Activated CD4-positive, alpha-beta memory T cell treated with anti-CD3 and anti-CD28 coated beads, Interleukin-2, amount 10 ng/mL, durations not matched to agents 7 days and 5 days (primary cell): ENCODE measurements at places on chromosomes 1 and 21.

DNA sequence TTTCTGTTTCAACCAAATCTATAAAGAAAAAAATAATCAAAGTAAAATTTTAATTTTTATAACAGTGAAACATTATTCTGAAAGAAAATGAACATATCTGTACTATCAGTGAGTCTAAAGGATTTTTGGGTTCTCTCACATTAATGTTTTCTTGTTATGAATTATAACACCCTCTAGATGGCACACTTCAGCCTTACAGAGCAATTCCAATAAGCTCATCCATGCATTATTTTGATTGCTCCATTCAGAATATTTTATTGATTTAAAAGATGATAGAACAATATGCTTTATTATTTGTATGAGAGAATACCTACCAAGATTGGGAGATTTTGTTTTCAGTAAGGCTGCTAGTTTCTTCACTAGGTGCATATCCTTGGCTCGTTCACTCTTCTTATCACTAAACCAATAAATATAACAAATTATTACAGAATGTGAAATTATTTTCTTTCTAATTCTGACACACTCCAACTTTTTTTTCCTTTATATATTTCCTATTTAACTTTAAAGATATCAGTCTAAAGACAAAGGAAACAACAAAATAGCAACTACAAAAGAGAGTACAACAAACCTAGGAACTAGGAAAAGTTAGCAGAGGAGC is 82.4 kb downstream of the RAB3GAP2 start:
- no peak for DNase-seq

- DNase-seq: no peak
These were observed 2.8 kb upstream of the SERINC2 start for GRCh38 chr1:31409946-31410858.

DNA sequence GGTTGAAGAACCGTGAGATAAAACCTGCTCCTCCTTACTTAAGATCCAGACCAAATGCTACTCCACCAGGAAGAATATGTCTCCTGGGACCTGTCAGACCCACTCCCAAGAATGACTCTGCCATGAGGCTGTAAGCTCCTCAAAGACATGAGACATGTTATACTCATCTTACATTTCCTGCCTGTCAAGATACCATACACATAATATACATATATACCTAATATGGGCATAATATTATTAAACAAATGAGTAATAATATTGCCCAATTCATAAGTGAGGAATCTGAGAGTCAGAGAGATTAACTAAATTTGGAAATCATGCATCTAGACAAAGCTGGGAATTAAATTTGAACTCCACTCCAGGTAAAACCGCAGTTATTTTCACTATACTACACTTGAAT is 634.9 kb downstream of the LMO4 start:
- no peak for DNase-seq

DNA sequence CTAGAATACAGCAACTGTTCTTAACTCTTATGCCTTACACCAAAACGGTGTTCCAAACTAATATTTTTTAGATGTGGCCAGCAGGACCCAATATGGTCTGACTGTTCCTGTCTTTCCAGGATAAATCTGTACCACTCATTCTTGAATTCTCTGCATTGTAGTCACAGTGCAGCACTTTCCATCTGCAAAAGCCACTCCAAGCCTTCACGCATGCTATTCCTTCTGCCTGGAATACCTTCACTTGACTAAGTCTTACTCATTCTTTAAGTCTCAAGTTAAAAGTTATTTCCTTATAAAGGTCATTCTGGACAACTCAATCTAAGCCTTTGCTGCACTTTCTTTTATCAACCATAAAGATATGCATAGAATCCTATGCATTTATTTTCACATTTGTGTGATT is 1194.5 kb downstream of the PLA2G4A start:
- DNase-seq: no peak

DNA sequence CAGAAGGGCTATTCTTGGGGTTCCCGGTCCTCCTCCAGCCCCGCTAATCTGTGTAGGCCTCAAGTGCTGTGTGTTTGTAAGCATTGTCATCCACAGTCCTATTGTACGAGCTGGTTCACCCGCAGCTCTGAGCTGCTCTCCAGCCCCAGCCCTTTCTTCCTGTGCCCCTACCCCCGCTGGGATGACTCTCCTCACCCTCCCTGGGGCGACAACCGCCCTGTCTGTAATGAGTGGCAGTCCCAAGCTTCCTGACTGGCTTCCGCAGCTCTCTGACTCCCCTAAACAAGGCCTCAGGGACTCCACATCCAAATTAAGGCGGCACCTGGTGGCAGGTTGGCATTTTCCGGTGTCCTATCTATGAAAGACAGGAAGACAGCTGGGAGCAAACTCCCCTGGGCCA is 45.8 kb downstream of the TFF3 start:
- no peak for DNase-seq

DNA sequence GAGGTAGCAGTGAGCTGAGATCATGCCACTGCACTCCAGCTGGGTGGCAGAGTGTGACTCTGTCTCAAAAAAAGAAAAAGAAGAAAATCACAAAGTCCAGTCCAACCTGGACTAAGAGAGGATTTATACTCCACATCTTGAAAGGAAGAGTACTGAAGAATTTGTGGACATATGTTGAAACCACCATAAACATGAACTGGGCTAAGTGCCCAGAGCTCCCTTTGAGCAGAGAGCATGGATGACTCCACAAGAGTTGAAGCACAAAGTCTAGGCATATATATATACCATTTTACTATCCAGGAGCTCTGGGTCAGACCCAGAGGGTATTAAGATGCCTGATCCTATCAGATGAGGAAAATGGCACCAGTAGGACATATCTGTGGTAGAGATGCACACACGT is 86.6 kb downstream of the OMA1 start:
- no peak for DNase-seq

GRCh38 chr1:234987415-234988154 is 141.1 kb downstream of the TOMM20 start:
- DNase-seq: no peak

DNA sequence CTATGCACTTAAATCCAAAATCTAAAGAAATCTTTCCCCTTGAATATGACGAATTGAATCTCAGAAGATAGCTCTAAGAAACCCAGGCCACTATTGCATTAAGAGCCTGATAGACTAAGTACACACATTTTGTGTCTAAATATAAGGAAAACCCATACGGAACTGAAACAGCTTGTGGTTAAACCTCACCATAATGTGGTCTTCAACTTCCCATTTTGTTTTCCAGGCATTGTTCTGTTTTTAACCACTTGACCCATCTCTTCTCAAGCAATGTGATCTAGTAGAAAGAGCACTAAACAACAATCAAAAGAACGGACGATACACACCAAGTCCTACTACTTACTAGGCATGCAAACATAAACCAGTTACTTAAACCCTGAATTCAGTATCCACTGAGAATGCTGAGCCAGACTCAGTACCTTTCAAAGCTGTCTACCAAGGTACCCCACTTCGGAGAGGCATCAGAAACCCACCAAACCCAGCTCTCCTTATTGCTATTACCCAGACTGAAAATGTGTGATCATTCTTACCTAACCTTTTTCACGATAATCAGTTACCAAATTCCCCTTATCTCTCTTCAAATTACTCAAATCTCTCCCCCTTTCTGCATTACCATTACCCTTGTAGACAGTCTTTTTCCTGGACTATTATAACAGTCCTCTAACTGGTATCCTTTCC is 12.8 kb downstream of the OTUD7B start:
- DNase-seq: no peak

DNA sequence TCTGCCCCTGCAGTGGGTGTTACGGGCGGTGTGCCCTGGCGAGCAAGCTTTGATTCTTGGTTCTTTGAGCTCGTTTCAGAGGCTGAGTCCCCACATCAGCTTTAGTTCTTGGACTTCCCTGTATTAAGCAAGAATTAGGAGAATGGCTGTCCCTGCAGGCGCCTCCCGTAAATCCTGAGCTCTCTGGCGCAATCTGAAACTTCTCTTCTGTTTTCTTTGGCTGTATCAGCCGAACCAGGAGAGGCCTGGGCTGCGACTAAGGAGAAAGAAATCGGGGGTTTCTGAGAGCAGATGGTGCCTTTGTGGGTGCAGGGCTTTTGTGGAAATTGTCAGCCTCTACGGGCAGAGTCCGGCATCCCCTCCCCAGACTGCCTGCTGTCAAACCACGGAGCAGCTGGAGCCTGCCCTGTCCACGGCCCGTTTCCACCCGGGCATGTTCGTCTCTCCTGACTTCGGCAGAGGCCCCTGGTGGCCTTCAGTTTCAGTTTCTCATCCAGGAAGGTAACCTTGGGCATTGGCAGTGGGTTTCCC is 17.9 kb downstream of the CSTB start:
- no peak for DNase-seq

- no peak for DNase-seq
These were observed 16.5 kb upstream of the PIGM start for GRCh38 chr1:160048335-160048734.

GRCh38 chr1:204263254-204263910 is 49.6 kb upstream of the GOLT1A start:
- no peak for DNase-seq

DNA sequence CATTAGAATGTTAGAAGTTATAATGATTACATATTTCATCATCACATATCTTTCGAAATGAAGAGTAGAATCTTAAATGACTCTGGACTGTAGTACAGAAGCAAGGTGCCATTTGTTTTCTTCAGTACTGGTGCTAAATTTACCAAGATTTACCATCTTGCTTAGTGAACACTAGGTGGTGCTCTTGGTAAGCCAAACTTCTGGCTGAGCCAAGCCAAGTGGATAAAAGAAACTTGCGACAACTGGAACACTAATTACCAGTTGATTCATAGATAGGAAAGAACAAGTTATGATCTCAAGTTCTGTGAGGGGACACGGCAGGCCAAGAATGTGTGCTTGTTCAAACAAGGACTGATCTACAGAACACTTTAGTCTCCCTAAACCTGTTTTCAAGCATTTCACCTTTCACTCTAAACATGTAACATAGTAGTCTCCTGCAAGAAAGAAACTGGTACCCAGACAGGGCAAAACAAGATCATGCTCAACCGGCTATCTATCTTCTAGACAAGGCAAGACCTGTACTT is 19.8 kb downstream of the SPRTN start:
- peak; percentile 33 for DNase-seq

DNA sequence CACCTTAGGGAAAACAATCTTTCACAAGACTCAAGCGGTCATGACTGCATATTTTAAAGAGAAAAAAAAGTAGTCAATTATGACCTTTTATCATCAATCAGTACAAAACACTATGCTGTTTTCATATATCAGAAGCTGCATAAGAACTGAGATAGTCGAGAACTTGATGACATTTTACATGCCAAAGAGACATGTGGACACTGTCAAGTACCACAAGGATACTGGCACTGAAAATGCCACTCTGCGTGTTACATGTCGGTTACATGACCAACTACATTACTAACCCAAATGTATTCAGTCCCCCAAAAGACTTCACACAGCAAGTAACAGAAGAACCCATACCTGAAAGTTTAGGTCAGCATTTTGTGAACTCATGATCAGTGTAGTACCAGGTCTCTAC is 975.0 kb upstream of the ADGRL4 start:
- no peak for DNase-seq

DNA sequence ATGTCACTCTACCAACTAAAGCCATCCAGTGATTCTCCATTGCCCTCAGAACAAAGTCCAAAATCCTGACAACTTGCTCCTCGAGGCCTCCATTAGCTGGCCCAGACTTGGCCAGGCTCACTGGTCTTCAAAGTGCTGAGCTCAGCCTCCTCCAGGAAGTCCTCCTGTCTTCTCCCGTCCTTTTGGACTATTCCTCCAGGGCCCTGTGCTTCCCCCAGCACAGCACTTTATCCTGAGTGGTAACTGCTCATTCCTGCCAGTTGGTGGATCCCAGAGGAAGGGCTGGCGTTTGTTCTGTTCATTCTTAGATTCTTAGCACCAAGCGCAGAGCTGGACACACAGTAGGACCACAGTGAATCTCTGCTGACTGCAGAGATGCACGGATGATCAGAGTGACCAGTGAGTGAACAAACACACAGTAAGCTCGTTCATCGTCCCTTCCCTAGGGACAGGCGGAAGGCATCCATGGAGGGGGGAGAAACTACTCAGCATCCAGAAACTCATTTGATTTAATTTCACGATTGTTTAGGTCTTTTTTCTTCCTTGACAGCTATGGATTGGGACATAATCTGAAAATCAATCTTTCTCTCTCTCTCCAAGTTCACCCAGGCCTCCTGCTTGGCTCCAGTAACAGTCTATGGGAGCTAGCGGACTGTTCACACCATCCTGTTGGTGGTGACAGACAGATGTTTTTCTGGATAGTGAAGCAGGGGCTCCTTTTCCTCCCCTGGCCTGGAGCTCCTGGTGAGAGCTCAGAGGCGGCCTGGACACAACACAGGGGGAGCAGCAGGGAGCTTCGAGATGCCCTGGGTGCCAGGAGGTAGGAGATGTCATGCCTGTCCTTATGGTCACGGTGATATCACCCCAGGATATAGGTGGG is 180.2 kb downstream of the PTPRU start:
- DNase-seq: no peak

- DNase-seq: no peak
These were observed 14.1 kb upstream of the DEGS1 start for GRCh38 chr1:224168859-224169380.

- peak; percentile 24 for DNase-seq
These were observed 1.9 kb downstream of the WDR26 start for GRCh38 chr1:224432672-224433040.

DNA sequence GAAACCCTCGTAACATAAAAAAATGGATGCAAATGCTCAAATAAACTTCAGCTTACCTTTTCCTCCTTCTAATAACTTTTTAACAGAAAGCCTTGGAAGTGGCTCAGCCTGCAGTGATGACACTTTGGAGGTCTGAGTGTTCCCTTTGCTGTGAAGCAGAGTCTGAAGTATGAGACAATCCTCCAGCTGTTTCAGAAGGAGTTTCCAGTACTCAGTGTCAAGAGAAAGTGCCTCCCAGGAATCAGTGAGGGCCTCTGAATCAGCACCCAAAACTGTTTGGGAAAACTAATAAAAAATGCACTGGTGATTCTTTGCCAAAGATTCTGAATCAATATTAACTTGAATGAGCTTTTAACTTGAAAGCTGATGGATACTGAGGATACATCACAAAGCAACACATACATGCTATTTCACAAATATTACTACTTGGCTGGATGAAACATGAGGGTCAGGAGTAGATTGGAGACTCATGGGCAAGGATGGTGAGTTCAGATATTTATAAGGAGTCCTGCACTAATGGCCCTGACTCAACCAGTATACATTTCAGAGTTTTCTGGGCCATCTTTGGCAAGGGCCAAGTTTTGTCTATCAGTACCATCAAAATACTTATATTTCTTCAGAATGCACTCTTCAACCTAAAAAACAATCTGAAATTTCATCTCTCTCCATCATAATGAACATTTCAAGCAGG is 77.0 kb downstream of the IARS2 start:
- DNase-seq: no peak

GRCh38 chr1:151459331-151460046 is at the start of gene POGZ:
Gene POGZ (minus strand): TSS chr1:151459494. CDS start chr1:151442204, 17,290 bp downstream.
- peak; percentile 94 for DNase-seq

- no peak for DNase-seq
These were observed 224.2 kb upstream of the JUN start for GRCh38 chr1:59007820-59008598.

DNA sequence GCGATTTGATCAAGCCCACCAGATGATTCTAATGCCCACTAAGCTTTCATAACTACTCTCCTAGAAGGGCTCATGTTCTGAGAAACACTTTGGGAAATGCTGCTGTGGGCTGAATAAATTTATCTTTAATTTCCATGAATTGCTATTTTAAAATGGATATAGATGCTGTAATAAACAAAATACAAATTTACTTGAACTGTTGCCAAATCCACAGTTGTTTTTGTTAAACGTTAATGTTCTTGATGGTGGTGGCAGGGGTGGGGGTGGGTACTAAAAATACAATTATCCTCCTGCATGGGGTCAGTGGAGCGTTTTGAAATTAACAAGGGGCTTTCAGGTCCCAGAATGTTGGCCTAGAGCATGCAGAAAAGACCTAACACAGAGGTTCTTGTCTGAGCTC is 244.7 kb upstream of the POU3F1 start:
- DNase-seq: no peak
